ENCODE measurements at places on chromosomes 6 and 20. TPM values are rescaled to one million over a fixed set of nuclear protein-coding genes. Genes with fewer than 3 reads are reported as not detected.

- DNase-seq, result no peak
These were observed 34.7 kb upstream of the TGM2 start for GRCh38 chr20:38199501-38200390.

- no peak for DNase-seq
These were observed 63.0 kb upstream of the NCOA3 start for GRCh38 chr20:47438464-47439381.

DNA sequence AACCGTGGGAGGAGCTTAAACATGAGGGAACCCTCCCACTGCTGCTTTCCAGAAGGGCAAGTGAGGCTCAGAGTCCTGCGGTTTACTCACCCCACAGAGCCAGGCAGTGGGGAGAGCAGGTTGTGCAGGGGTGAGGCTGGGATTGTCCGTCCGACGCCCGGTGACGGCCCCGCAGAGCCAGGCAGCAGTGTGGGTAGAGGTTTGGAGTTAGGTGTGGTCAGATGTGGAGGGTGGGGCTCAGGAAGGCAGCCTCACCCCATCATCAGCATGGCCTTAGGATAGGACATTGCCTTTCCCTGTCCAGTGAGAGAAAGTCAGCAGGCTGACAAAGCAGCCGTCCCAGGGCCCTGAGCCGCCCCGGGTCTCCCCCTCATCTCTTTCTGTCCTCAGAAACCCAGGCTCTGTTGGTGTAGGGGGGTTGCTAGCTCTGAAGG, 234.6 kb downstream of the DLL1 start:
- DNase-seq, result no peak

DNA sequence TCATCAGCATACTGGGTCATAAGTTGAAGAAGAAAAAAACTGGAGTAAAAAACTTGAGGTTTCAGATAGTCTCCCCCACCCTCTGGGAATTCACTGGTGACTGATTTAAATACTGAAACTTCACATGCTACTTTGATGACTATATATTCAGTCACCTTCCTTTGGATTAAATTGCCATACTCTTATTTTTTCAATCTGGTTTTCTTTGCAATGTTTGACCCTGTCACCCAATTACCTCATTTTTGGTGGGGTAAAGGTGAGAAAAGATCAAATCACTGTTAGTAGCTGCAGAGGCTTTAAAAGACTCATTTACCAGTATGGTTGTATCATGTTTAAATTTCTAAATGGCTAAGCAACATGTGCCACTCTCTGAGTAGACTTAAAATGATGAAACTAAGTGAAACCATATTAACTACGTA, 862.7 kb upstream of the FLRT3 start:
- DNase-seq, result no peak

DNA sequence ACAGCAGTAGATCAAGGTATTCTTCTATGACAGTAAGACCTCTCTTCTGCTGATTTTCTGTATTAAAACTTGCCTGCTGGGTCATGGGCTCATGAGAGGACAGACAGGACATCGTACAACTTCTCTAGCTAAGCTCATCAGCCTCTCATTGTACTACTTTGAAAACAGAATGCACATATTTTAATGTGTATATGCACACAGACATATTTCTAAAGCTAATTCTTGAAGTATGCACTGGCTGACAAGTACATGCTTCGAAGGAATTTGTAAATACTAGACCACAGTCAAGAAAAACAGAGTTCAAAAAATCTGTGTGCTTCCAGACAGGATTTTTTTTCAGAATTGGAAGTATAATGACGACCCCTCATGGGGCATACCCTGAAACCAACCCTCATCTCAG, 81.7 kb upstream of the CD83 start:
- no peak for DNase-seq

GRCh38 chr6:31178143-31179041, 7.9 kb upstream of the POU5F1 start:
- DNase-seq, result no peak

Gene SNX14
- polyA plus RNA-seq, result 43.1 TPM

- DNase-seq, result no peak
These were observed 8.9 kb downstream of the CCM2L start for GRCh38 chr20:32019156-32019510.

DNA sequence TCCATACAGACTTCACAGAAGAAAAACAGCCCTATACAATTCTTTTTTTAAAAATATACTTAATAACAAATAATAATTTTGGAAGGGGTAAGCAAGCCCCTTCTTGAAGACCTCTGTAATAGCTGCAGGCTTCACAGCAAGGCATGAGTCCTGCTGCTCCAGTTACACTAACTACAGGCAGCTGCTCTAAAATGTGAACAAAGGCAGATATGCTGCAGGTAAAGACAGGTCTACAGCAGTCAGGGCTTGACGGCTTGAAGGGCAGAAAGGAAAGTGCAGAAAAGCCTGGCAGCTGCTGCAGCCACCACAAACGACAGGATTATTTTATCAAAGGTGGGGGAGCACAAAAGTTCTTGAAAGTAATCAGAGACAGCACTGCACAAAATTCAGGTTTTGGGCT, 11.3 kb downstream of the FAXC start:
- DNase-seq, result no peak
